HFFc6 (cell line): ENCODE measurements at places on chromosomes 2 and 18.

DNA sequence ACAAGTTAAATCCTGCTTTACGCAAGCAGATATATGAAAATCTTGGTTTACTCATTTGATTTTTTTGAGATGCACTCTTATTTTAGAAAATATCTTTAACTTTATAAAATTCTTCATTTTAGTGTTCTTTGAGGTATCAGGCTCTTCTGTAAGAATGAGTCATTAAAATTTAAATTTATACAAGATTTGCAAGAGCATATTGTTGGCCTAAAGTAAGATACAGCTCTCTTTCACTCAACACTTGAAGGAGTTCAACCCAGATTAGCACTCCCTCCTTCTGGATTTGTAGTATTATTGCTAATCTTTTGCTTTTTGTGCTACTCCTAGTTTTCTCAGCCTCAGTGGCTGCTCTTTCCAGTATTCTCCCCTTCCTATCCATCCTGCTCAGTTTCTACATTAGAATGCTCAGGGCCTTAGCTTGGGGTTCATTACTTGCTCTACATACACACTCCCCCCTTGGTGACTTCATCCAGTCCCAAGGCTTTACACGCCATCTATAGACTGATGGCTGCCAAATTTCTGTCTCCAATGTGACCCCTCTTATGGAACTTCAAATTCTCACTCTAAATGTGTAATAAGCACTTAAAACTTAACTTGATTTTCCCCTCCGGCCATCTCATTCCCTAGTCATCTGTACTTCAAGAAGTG, 425.3 kb upstream of the FANCL start:
- DNase-seq, result no peak

GRCh38 chr2:222651718-222652418, 4.0 kb downstream of the FARSB start:
- peak; percentile 34 for DNase-seq

DNA sequence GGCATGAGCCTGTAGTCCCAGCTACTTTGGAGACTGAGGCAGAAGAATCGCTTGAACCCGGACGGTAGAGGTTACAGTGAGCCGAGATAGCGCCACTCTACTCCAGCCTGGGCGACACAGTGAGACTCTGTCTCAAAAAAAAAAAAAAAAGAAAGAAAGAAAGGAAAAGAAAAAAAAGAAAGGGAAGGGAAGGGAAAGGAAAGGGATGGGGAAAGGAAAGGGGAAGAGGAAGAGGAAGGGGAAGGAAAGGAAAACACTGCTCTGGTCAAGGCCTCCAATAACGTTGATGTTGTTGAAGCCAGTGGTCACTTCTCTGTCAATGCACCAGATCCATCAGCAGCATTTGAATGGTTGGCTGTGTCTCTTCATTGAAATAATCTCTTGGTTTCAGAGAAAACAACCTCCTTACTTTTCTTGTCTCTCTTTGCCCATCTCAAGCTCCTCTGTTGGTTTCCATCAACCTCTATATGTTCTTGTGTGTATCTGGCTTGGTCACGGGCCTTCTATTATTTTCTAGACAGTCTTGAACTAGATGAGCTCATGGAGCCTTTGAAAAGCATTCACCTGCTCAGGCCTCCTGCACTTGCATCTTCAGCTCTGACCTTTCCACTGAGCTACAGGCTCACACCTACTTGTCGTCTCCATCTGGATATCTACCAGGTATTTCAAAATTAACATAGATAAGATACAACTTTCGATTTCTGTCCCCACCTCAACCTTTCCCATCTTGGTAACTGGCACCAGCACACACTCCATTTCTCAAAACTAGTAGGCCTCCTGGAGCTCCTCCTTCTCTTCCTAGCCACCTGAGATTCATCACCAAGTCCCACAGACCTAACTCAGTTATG, 69.4 kb upstream of the LAPTM4A start:
- no peak for DNase-seq

- DNase-seq, result no peak
Measured at GRCh38 chr2:113876503-113877387, 13.1 kb upstream of the ACTR3 start.

DNA sequence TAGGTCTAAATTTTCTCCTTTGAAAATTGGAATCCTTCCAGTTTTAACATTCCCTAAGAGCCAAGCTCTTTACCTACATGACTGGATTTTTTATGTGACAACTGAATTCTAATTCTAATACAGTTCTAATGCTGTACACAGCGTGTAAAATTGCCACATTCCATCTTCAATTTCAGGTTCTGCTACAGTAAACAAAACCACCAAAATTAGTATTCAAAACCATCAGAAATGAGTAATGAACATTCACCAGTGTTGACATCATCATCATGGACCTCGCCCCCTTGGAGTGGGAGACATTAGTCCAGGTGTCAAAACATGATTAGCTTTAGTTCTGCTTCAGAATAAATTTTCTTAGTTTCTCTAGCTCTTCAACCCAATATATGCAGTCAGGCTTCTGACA, 133.6 kb downstream of the MBD2 start:
- no peak for DNase-seq

- peak; percentile 79 for DNase-seq
Measured at GRCh38 chr18:12934454-12935071, 13.2 kb upstream of the SEH1L start.

DNA sequence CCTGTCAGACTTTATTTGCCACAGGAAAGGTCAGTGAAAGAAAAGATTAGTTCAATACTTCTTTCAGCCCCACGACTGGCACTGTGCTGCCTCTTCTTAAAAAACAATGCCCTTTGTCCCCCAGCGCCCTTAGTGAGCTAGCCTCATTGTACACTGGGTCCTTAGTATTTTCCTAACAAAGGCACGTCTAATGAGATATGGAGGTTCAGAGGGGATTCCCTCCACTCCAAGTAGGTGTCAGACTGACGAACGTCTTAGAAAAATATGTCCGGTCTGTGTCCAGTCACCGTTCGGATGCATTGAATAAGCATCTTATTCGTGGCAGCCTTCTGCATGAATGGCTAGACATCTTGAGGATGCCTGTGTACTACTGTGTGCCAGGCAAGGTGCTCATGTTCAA, 1.1 kb downstream of the FECH start:
- no peak for DNase-seq

- no peak for DNase-seq
Measured at GRCh38 chr2:228321015-228321414, 139.5 kb upstream of the SPHKAP start.

DNA sequence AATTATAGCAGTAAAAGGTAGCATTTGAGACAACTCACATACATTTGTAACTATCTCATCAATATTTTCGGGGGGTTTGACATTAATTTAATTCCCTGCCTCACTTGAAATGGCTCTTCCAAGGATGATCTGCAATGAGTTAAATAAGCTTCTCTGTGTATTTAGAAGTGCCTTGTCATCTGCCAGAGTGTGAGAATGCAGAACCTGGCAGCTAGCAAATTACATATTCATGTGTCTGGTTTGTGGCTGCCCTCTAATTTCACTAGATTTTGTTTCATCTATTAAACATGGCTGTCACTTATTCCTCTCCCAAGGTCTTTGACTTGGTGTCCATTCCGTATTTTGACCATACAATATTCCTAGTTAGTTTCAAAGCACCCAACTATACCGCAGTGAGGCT, 158.3 kb upstream of the CAVIN2 start:
- DNase-seq, result no peak

DNA sequence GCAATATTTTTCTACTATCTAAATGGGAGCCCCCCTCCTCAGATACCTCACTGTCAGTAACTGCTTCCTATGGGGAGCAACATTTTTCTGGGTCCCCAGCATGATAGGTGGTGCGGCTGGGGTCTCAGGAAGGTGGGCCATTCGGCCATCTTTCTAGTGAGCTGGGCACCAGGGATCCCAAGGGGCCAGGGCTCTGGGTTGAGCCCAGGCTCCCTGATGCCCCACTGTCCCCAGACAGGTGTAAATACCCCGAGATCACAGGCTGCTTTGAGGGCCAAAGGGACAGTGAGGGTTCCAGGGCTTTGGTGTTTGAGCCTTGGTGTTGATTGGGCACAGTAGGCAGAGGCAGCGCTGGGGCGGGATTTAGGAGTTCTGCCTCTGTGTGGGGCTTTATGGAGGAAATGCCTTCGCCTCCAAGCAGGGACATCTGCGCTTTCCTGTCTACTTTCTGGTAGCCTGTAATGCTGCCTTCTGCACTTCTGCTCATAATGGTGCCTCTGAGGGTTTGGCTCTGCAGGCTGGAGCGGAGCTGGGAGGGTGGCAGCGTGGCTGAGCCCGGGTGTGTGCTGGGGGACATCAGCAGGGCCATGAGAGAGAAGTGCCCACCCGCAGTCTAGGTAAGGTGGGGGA, 5.3 kb downstream of the ITM2C start:
- no peak for DNase-seq

DNA sequence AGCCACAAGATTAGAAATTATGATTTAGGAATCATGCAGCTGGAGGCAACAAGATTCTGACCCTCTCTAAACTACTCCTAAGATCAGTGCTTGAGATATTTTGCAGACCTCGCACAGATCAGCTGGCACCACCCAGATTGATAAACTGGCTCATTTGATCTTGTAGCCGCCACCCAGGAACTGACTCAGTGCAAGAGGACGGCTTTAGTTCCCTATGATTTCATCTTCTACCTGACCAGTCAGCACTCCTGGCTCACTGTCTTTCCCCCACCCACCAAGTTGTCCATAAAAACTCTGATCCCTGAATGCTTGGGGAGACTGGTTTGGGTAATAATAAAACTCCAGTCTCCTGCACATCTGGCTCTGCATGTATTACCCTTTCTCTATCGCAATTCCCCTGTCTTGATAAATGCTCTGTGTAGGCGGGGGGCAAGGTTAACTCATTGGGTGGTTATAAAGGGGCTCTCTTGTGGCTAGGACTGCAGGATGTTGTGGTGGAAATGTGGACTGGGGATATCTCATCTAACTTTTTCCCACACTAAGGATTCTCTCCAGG, 96.1 kb downstream of the ARL6IP6 start:
- DNase-seq, result no peak

- no peak for DNase-seq
Measured at GRCh38 chr2:128271597-128271910, 47.1 kb downstream of the HS6ST1 start.

- no peak for DNase-seq
Measured at GRCh38 chr2:106885971-106886915, at the start of gene ST6GAL2. Gene ST6GAL2 (minus strand): TSS chr2:106886167. CDS start chr2:106843977, 42,190 bp downstream.

GRCh38 chr2:24509840-24510239, 18.8 kb downstream of the NCOA1 start:
- no peak for DNase-seq

DNA sequence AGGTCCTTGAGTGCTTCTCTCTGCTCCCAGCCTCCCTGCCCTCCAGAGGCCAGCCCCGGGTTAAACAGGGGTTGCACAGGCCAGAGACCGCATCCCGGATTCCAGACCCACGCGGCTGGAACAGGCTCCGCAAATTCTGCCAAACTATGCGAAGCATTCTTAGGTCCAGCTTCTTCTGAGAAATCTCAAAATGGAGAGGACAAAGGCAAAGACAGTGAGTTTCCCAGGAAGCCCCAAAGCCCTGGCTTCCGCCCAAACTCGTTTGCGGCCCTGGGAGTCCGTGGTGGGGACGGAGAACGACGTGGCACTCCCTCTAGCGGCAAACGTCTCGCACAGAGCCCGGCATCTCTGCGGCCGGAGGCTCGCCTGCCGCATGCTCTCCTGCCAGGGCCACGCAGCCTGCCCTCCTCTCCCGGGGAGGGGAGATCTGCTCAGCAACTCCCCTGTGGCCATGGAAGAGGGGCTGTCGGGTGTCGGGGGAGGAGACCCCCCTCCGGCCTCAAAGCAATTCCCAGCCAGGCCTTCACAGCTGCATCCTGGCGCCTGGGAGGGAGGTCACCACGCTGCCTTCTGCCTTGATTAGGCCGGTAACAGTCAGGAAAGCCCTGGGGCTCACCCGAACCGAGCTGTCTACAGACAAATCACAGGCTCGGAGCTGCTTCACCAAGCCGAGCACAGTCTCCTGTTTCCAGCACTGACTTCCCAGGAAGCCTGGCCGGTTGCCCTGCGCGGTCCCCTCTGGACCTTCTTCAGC, 33.4 kb upstream of the KLHL29 start:
- DNase-seq, result peak; percentile 59

- peak; percentile 66 for DNase-seq
Measured at GRCh38 chr2:121356058-121356640, 71.1 kb upstream of the TFCP2L1 start.

- no peak for DNase-seq
Measured at GRCh38 chr2:16135196-16135912, 195.0 kb downstream of the MYCN start.

DNA sequence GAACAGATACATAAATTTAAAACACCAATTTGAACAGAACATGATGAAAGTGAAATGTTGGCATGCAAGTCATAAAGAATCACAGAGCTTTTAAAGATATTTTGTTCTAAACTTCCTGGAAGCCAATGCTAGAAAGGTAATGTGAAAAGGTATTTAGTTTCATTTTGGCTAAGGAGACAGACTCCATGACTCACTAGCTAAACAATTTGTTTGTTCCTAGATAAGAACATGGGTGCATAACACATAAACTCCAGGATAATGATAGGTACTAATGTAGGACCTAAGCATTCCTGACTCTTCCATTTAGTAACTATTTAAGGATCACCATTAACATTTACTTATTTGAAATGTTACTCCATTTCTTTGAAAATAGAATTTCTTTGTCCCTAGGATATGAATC, 292.5 kb upstream of the CNTNAP5 start:
- no peak for DNase-seq

- DNase-seq, result no peak
Measured at GRCh38 chr2:130390460-130391057, 34.7 kb downstream of the PTPN18 start.

- peak; percentile 87 for DNase-seq
Measured at GRCh38 chr2:6506361-6506794, 359.3 kb downstream of the CMPK2 start.

- peak; percentile 20 for DNase-seq
Measured at GRCh38 chr18:54181856-54182602, 42.4 kb downstream of the MBD2 start.

DNA sequence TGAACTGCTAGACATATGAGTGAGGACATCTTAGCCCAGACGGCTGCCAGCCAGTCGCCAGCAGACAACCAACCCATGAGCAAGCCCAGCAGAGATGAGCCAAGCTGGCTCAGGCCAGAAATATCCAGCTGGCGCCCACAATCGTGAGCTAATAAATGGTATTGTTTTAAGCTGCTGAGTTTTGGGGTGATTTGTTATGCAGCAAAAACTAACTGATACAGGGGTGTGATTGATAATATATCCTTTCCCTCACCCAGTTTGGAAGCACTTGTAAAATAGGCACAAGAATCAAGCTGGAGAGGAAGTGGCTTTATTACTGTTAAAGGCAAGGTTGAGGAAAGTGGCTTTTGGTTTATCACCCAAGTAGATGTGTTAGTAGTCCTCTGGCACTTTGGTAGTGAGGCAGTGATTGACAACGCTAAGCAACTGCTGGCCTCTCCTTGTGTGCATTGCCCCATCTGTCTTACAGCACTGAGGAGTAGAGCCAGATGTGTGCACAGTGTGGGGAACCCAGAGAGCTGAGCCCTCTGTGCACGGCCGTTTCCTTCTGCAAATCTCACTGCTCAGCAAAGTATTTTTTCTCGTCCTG, 110.1 kb downstream of the MYO1B start:
- no peak for DNase-seq

DNA sequence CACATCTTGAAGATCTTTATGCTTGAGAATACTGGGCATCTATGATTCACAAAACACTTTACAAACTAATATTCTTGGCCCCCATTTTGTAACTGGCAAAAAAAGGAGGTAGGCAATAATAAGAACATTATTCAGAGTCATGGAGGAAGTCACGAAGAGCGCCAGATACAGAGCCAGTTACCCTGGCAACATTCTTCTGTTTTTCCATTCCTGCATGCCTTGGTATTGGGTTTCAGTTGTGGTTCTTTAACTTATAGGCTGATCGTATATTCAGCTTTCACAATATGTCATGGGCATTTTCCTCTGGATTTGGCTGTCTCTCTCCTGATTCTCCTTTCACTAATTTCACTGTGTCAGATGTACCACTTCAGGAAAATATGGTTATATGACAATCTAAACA, 234.7 kb downstream of the HRH4 start:
- DNase-seq, result no peak
